ENCODE measurements at places on chromosomes 1 and 21.

DNA sequence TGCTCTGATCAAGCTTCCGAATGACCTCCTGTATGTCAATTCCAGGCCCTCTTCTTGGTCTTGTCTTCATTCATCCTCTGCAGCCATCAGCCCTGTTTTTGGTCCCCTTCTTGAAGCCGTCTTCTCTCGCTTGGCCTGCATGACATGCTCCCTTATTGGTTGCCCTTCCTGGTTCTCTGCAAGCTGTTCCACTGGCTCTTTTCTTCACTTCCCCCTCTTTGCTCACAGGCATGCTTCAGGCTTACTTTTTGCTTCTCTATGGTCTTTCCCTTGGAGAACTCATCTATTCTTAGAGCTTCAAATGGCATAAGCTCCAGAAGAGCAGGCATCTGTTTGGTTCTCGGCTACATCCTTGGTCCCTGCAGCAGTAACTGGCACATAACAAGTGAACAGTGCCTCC lies 38.8 kb downstream of the PDPN start:
- no peak for DNase-seq

GRCh38 chr1:91553177-91553591 lies 52.5 kb downstream of the CDC7 start:
- DNase-seq: no peak

GRCh38 chr1:231035799-231036198 lies 4.3 kb downstream of the FAM89A start:
- no peak for DNase-seq

DNA sequence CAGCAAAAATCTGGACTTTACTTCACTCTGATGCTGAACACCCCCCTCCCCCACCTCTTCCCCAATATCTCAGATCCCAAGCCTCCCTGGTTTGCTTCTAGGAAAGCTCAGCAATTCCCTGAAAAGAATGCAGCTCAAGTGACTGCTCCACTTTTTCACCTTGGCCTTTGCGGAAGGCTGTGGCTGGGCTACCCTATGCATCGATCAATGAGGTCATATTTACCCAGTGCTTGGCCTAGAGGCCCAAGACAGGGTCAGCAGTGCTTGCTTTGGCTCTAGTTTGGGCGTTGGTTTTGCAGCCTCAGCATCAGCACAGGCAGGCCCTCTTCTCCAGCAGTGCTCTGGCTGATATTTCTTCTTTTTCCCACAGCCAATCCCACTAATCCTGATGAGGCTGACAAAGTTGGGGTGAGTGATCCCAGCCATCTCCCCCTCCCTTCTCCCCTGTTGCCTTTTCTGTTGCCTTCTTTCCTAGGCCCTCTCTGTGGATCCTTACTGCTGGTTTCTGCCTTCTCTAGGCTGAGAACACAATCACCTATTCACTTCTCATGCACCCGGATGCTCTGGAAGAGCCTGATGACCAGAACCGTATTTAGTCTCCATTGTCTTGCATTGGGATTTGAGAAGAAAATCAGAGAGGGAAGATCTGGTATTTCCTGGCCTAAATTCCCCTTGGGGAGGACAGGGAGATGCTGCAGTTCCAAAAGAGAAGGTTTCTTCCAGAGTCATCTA lies 14.2 kb downstream of the FCGR2B start:
- no peak for DNase-seq

GRCh38 chr1:69700770-69701169 lies 133.0 kb downstream of the LRRC7 start:
- no peak for DNase-seq

- DNase-seq: no peak
These were observed 43.9 kb downstream of the SUSD4 start for GRCh38 chr1:223319905-223320580.

DNA sequence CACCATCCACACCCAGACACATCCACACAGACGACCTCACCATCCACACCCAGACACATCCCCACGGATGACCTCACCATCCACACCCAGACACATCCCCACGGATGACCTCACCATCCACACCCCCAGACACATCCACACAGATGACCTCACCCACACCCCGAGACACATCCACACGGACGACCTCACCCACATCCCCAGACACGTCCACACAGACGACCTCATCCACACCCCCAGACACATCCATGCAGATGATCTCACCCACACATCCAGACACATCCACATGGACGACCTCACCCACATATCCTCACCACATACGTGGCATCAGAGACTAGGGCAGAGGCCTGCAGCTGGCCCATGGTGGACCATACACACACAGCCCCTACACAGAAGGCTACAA lies 14.7 kb upstream of the FABP3 start:
- DNase-seq: no peak

Data from KG1 (cell line).